Activated CD8-positive, alpha-beta memory T cell treated with anti-CD3 and anti-CD28 coated beads for 4 hours (primary cell): ENCODE measurements at places on chromosomes 3 and 15.

DNA sequence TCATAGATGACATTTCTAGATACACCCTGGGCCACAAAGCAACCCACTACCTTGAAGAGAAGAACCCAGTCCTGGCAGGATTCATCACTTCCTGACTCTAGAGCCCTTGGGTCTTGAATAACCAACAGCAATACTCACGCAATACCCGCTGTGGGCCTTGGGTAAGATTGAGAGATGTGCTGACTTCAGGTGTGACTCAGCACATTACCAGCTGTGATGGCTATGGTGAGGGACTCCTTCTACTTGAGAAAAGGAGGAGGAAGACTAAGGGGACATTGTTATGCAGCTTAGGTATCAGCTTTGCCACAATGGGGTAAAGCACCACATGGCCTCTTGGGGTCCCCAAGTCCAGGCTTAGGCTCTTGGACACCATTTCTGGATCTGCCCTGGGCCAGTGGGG is 14.9 kb downstream of the C3orf33 start:
- no peak for DNase-seq

DNA sequence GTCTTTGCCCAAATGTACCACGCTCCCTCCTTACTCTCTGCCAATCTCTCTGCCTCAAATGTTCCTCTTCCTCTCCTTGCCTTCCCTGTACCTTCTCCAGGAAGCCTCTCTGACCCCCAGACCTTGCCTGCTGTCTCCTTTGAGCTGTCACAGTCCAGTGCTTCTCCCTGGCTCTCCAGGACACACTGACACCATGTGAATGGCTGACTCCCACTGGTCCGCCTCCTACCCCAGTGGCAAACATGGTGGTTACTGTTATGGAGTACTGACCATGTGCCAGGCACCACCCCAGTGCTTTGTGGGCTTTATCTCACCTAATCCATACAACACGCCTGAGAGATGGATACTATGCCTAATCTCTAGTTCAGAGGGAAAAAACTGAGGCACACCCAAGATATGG is 141.9 kb downstream of the TPRA1 start:
- no peak for DNase-seq

- DNase-seq: no peak
Measured at GRCh38 chr3:58203541-58203940, 7.2 kb downstream of the DNASE1L3 start.

DNA sequence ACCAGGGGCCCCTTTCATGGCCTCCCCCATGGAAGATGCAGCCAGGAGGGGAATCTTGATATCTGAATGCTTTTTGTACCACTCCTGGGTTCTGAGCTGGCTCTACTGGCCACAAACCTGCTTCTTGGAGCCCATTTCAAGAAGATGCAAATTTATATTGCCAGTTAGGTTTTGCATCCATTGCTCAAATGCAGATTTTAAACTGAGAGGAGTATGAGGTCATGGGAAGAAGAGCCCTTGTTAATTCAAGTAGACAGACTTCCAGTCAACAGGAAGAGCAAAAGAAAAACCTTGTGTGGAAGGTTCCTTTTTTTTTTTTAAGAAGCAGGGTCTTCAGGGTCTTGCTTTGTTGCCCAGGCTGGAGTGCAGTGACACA is 133.5 kb downstream of the PDZRN3 start:
- no peak for DNase-seq

GRCh38 chr15:57143511-57144078 is 225.2 kb downstream of the TCF12 start:
- DNase-seq: no peak
